KG1 (cell line): ENCODE measurements at places on chromosomes 1 and 21.

DNA sequence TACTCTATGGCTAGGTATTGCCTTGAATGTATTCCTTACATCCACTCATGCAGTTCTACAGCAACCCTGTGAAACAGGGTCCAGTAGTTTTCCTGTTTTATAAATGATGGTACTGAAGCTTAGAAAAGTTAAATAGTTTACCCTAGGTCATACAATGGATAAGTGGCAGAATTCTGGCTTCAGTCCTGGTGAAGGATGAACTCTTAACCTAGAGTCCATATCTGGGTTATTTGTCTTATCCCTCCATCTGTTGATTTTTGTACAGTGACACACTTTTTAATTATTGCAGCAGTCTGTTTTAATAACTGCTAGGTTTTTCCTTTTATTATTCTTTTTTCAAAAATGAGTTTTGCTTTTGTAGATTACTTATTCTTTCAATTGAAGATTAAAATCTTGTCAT, 263.9 kb downstream of the DNM3 start:
- DNase-seq, result no peak

DNA sequence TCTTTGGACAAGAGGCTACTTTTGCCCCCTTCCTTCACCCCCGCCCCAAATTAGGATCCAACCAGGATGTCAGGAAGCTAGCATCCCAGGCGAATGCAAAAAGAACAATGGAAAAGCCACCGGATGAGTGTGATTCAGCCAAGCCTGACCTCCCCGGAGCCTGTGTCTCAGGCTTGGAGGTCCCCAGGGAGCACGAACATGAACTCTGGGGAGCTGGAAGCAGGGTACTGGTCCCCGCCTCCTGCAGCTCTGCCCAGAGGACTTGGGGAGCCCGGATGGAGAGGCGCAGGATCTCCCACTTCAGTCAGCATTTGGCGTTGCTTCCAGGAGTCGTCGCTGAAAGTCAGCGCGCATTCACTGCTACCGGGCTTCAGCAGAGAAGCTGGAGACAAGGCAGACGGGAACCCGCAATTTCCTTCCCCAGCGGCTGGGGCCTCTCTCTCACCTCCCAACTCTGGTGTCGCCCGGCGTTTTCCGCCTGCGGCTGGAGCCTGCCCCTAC, 1.8 kb upstream of the TBX15 start:
- DNase-seq, result peak; percentile 73

GRCh38 chr1:61122389-61122788, 40.0 kb downstream of the NFIA start:
- no peak for DNase-seq

GRCh38 chr1:167841530-167841929, 72.4 kb downstream of the ADCY10 start:
- DNase-seq, result no peak

GRCh38 chr1:179743679-179744400, 749 bp downstream of the FAM163A start:
- no peak for DNase-seq

DNA sequence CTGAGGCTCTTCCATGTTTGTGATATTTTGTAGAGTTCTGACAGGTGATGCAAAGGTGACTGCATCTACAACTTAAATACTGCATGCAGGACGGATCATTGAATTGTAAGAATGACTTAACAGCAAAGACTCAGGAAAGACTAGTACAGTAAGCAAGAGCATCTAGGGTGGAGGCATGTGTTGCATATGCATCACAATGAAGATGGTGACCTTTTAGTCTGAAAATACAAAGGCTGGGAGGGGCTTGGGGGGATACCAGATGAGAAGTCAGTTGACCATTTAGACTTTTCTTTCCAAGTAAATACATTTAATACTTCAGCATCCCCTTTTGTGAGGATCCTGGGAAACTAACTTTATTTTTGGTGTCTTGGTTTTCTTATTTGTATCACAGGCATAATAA, 145.5 kb downstream of the NUF2 start:
- DNase-seq, result no peak

- DNase-seq, result no peak
Observed at GRCh38 chr1:11590395-11590794, 63.8 kb downstream of the FBXO2 start.

GRCh38 chr21:44753357-44753756, 42.0 kb upstream of the TSPEAR start:
- DNase-seq, result no peak

- DNase-seq, result no peak
Observed at GRCh38 chr1:56063461-56063860, 515.9 kb downstream of the PLPP3 start.

GRCh38 chr21:15442743-15443469, 286.9 kb upstream of the USP25 start:
- DNase-seq, result peak; percentile 47

- DNase-seq, result no peak
Observed at GRCh38 chr1:93702828-93703183, 21.2 kb upstream of the BCAR3 start.

DNA sequence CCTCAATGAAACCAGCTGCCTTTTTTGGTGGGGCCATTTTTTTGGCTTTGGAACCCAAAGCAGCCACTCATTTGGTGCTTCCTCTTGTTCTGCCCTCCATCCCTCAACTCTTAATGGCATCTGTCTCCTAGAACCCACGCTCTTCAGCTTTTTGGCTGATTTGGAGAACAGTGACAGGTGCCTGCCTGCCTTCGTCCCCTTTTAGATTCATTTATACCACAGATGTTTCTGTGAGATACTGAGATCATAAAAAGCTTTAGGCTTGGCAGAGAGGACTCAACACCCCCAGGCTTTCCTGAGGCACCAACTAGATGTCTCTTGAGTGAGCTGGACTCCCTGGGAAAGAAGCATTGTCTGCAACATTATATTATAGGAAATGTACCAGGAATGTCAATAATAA, 20.4 kb upstream of the YTHDF2 start:
- DNase-seq, result no peak

GRCh38 chr21:31660591-31660990, 1.1 kb downstream of the SOD1 start:
- peak; percentile 32 for DNase-seq

- no peak for DNase-seq
Observed at GRCh38 chr1:77413541-77414335, 131.9 kb downstream of the AK5 start.

DNA sequence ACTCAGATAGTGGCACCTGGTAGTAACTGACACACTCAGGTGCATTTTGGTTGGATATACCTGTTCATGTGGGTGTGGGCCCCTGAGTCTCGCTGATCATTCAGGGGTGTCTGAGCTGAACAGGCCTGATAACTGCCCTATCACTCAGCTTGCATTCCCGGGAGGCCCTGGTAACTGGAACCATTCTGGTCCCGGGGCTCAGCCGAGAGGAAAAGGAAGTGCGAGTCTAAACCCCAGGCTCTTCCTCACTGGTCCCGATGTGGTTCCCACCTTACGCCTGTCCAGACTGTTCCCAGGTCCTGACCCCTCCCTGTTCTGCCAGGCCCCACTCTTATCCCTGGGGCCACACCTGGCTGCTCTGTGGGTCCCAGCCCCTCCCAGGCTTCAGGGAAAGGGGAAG, 11.7 kb upstream of the CDK18 start:
- no peak for DNase-seq

DNA sequence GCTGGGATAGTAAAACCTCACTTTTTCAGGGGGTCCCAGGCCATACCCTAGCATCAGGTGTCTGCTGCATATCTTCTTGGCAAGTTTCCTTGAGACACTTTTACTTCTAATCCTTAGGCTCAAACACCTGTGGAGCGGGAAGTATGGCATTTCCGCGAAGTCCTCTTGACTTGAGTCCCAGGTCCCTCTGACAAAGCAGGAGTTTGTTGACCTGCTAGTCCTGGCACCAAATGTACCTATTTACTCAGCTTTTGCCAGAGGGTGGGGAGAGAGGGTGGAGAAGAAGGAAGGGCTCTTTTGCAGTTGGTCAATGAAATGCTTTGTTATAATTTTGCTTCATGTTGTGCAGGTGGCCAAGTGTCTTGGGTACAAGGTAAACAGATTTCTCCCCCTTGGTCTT, 59.7 kb downstream of the CLIC6 start:
- no peak for DNase-seq

- DNase-seq, result no peak
Observed at GRCh38 chr1:222167111-222167510, 380.8 kb downstream of the HHIPL2 start.

DNA sequence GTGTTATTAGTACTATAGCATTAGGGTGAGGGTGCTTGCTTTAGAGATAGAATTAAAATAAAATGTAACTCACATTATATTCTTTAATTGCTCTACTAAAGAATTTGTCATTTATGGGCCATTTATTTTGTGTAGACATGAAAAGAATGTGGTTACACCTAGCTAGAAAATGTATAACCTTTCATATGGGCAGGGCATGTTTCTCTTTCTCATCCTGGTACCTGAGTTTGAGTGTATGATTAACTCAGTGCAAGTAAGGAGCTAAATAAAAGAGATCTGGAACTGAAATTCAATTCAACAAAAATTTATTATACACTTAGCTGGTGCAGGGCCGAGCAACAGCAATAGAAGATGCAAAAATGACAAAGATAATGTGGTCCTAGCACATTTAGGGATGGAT, 47.4 kb downstream of the MAP3K7CL start:
- no peak for DNase-seq

DNA sequence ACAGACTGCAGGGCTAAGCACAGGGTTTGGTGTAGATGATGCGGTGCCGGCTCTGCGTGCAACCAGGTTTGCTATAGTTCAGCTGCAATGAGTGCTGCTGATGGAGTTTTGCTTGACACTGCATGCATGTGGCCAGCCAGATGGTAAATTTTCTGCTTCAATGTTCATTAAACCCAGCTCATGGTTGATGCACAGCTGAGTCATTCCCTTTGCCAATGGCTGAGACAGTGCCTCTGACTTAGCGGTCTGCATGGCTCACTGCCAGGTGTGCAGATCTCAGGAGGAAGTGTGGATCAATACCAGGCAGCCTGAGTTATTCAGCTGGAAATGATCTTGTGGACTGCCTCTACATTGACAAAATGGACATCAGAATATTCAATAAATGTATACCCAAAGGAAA, 172.7 kb upstream of the ZP4 start:
- DNase-seq, result no peak

- DNase-seq, result no peak
Observed at GRCh38 chr1:210532223-210532598, 203.5 kb downstream of the HHAT start.

DNA sequence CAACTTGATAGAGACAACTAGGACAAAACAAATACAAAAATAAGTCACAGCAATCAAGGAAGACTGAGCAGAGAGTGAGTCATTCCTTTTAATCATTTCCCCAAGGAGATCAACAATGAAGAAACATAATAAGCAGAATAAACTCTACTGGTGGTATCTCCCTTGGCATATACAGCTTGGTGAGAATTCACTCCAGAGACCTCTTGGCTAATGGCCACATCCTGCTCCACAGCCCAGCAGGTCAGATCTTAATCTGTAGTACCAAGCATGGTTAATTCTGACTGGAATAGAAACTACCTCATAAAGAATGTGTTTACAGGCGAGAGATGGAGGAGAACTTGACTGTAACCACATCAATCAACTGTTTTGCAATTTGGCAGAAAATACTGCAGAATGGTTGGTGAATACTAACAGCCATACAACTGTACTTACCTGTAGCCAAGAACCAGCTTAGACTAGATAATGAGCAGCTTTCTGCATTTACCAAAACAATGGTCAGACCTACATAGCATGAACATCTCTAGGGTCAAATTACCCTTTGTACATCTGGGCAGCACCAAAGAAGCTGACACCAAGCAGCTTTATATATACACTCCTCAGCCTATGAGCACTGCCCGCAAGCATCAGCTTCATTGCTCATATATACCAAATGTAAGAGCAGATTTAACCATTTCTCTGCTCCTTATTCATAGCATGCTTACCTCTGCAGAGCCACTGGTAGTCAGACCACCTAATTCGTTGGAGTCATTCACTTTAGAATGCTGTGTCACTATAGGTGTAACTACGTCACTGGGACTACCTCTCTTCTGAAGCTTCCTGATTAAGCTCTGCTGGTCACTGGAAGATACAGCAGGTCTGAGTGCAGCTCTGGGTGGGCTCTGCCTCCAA, 51.0 kb downstream of the KIAA0319L start:
- DNase-seq, result no peak

DNA sequence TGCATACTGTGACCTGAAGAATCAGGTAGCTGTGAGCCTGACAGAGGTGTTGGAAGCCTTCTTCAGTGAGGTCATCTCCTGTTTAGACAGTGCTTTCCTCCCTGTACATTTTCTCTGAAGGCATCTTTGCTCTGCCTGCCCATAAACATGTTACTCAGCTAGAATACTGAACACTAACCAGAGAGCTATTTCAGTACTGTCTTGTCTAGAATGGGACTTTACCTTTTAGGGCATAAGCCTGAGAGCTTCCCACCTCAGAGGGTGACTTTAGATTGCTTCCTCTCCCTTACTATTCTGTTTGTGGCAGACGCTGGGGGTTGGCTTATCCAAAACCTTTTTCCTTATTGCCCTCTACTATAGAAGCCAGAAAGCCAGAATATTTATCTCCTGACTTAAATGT, 23.3 kb upstream of the ZNF326 start:
- no peak for DNase-seq

GRCh38 chr1:29379443-29380073, 143.2 kb downstream of the PTPRU start:
- DNase-seq, result peak; percentile 24

DNA sequence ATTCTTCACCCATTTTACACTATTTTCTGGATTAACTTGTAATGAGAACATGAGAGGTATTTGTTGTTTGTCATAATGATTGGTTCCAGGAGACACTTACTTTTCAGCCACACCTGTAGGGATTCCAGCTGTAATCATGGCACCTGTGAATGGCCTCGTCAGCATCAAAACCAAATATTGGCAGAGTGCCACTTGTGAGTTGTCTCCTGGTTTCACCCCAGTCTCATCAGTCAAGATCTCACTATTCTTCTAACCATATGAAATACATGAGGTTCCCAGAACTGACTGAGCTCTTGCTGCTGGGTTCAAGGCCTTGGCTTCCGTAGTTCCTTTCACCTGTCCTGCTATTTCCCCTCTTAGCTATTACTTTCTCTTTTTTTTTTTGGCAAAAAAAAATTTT, 246.6 kb upstream of the ADGRL2 start:
- DNase-seq, result no peak

GRCh38 chr1:226046240-226046639, 16.3 kb upstream of the H3-3A start:
- DNase-seq, result no peak

GRCh38 chr1:248013229-248013710, at the start of gene OR2L5:
Gene OR2L5, plus strand, starts transcription at chr1:248013660. Its CDS starts 8,288 bp downstream, at chr1:248021948.
- DNase-seq, result no peak
